Stimulated activated CD4-positive, alpha-beta T cell treated with anti-CD3 and anti-CD28 coated beads, TNF-alpha, amount 100 ng/mL, for 4 hours (primary cell): ENCODE measurements at places on chromosomes 2 and 18.
A peak's percentile ranks its signal among the peaks of the same experiment; 100 is the strongest.

DNA sequence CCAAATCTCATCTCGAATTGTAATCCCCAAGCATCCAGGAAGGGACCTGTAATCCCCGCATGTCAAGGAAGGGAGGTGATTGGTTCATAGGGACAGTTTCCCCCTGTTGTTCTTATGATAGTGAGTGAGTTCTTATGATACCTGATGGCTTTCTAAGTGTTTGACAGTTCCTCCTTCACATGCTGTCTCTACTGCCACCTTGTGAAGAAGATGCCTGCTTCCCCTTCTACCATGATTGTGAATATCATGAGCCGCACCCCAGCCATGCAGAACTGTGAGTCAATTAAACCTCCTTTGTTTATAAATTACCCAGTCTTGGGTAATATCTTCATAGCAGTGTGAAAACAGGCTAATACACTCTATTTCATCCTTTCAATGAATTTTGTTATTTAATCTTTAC is 446.7 kb downstream of the RNF144A start:
- DNase-seq, result no peak

DNA sequence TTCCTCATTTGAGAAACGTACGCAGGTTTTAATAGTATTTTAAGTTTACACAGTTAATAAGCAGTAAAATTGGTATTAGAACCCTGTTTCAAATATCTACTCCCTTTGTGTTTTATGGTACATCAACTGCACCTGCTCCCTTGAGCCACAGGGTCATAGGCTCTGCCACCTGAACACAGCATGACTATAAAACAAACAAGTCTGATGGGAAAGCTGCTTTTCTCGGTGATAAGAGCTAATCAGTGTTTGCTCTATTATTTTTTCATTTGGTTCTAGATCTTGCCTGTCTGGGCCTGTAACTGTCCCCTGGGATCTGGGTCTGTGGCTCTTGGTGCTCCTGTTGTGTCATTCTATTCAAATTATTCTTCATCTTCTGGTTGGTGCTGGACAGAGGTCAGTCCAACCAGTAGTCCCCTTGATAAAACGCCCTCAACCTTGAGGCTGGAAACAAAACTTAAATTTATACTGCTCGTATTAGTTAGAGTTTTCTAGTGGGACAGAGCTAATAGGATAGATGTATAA is 314.8 kb upstream of the LRP1B start:
- DNase-seq, result no peak

GRCh38 chr2:241612156-241613016 is 24.6 kb downstream of the THAP4 start:
- no peak for DNase-seq

- DNase-seq, result no peak
These were observed 58.0 kb upstream of the ZNF804A start for GRCh38 chr2:184540246-184540789.

DNA sequence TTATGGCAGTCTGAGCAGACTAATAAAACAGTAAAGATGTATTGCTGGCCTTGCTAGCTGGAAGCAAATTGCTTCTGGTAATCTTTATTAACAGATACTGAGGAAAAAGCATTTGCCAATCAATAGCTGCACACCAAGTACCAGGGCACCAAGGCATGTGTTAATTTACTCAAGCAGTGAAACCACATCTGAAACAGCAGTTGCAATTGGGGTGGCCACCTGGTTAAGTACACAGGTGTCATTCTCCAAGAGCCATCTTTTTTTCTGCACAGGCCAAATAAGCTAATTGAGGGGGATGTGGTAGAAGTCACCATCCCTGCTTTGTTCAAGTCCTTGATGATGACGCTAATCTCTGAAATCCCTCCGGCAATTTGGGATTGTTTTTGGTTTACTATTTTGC is 8.6 kb upstream of the SEH1L start:
- DNase-seq, result no peak

DNA sequence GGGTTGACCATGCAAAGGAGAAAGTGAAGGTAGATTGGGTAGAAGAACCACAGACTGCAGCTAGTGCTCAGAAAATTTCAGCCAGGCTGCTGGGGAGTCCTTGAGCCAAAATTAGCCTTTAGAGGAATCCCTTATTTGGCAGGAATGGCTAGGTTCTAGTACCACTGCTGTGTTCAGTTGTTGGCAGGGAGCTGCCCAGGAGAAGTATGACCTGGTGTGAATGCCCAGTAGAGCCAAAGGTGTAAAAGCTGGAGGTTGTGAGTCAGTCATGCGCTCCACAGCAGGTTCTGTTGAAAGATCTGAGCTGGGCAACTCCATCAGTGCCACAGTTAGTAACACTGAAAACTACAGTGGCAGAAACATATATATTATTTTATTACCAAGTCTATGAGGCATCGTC is 36.4 kb upstream of the TBR1 start:
- DNase-seq, result no peak

GRCh38 chr2:159904127-159904958 is 106.3 kb upstream of the CD302 start:
- DNase-seq, result peak; percentile 78

GRCh38 chr18:13289481-13290205 is 71.1 kb downstream of the LDLRAD4 start:
- no peak for DNase-seq

DNA sequence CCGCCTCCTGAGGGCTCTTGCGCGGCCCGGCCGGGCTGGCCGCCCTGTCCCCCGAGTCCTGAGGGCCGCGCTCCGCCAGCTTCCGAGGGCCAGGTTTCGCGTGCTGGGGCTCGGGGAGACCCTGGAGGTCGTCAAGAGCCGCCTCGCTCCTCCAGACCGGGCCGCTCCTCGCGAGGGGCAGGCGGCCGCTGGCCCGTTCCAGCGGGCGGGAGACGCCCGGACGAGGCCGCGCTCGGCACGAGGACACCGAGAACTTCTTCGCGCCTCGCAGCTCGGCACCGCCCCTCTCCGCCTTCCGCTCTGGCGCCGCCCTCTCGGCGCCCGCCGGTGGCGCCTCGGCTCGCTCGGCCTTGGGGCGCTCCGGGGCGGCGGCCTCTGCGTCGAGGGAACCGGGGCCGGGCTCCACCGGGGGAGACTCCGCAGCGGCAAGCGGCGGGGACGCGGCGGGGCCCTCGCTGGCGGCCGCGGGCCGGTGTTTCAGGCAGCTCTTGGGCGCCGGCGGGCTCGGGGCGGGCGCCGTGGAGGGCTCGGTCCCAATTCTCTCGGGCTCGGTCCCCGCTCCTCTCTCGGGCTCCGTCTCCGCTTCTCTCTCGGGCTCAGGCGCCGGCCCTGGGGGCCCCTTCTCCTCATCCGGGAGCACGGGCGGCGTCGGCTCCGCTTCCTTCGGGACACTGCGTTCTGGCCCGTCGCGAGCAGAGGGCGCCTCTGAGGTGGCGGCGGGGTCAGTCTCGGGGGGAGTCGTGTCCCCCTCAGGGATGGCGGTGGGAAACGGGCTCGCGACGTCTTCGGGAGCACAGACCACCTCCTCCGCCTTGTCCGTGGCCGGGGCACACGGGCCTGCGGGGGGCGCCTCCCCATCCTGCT is 91.6 kb upstream of the MGAT4A start:
- peak; percentile 30 for DNase-seq

DNA sequence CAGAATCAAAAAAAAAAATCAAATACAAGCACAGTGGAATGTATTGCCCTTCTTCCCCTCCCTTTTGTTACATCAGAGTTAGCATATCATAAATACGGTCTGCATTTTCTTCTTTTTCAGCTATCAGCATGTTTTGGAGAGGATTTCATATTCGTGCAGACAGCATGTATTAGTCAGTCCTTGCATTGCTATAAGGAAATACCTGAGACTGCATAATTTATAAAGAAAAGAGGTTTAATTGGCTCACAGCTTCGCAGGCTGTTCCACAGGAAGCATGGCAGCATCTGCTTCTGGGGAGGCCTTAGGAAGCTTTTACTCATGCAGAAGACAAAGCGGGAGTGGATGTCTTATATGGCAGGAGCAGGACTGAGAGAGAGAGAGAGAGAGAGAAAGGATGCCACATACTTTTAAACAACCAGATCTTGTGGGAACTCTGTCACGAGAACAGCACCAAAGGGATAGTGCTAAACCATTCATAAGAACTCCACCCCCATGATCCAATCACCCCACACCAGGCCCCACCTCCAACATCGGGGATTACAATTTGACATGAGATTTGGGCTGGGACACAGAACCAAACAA is 8.9 kb downstream of the IL1B start:
- DNase-seq, result no peak

DNA sequence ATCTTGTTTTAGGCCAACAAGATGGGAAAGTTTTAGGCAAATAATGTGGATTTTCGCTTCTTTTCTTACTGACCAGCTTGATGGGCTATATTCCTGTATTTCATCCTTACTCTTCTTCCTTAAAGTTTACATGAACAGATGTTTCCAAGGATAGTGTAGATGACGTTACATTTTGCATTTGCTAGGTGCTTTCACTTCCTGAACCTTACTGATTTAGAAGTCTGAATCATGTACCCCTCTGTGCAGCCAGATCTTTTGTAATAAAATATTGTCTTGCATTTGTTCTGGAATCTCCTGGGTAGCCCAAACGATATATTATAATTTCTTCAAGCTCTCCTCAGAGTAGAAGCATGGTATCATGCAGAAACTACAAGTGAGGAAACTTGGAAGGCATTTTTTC is 93.4 kb downstream of the CALCRL start:
- no peak for DNase-seq

DNA sequence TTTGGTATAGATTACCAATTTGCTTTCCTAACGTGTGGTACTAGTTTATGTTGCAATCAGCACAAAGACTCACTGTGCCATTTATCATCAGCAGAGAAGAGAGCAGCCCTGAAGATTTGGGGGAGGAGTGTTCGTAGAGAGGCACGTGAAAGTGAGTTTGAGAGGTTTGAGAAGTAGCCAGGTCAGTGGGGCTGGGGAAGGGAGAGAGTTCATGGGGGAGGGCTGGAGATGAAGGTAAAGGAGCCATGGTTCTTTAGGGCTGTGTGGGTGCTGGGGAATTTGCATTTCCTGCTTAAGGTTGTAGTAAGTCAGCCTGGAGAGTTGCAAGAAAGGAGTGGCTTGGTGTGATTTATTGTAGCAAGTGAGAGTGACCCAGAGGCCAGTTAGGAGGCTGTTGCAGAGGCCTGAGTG is 172.1 kb downstream of the NEDD4L start:
- no peak for DNase-seq

DNA sequence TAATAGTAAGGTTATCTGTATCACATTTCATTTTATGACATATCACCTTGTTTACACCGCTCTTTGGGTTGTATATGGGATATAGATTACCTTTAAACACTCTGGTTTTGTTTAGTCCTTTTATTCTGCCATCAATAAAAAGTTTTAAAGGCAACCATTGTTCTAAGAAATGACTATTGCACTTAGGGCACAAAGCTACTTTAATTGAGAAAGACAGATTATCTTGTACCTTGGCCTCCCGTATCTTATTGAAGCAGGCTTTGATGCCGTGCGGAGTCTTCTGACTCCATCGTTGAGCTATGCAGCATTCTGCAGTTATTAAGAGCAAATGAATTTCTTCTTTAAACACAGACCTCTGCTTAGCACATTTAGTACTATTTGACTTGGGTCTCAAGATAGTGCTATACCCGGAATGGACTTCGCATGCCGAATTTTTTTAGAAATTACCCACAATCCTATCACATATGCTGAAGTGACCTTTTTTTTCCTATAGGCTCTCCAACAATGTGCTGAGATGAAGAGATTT is 16.7 kb downstream of the PKDCC start:
- no peak for DNase-seq

DNA sequence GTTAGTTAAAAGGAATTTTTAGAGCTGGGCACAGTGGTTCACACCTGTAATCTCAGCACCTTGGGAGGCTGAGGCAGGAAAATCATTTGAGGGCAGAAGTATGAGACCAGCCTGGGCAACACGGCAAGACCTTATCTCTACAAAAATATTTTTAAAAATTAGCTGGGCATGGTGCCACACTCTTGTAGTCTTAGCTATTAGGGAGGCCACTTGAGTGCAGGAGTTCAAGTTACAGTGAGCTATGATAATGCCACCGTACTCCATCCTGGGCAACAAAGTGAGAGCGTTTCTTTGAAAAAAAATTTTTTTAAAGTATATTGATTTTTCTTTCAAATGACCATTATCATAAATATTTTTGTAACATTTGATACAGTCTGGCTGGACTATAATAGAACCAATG is 93.6 kb upstream of the FAM117B start:
- no peak for DNase-seq

DNA sequence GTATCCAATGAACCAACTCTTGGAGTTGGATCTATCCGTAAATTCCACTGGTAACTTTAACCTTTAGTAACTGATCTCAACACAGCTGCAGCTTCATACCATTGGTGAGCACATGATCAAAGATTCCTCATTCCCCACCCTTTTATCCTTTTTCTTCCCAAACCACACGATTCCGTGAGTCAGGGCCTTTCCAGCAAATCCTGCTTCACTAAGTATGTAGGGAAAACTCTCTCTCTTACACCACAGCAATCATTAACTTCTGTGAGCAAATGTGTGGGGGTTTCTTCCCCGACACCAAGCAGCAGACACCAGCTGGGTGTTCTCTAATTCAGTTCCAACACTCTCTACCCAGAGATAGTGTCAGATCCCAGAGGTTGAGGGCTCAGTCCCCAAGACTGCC is 23.5 kb downstream of the ELP2 start:
- DNase-seq, result no peak
